Suppressor macrophage (primary cell): ENCODE measurements at places on chromosomes 16 and 17.

GRCh38 chr16:4415538-4416199 is 727 bp downstream of the CORO7 start:
- DNase-seq, result peak; percentile 94

GRCh38 chr16:54933281-54934011 is 2.8 kb downstream of the IRX5 start:
- no peak for DNase-seq

- DNase-seq, result peak; percentile 69
Measured at GRCh38 chr17:1561420-1562175, 994 bp downstream of the PITPNA start.

GRCh38 chr16:52209227-52209626 is 337.7 kb downstream of the TOX3 start:
- DNase-seq, result no peak

GRCh38 chr16:67470359-67470758 is 10.6 kb downstream of the ATP6V0D1 start:
- DNase-seq, result peak; percentile 37

- peak; percentile 69 for DNase-seq
Measured at GRCh38 chr16:720447-720989, 428 bp upstream of the ANTKMT start.

GRCh38 chr17:34319039-34319483 is at the start of gene CCL8:
CCL8 (plus strand) TSS chr17:34319435; CDS start chr17:34319502, 67 bp downstream.
- DNase-seq, result peak; percentile 62

GRCh38 chr17:47957591-47958490 is at the start of gene PRR15L:
PRR15L (minus strand) TSS chr17:47957883; CDS start chr17:47953234, 4,649 bp downstream.
- no peak for DNase-seq

DNA sequence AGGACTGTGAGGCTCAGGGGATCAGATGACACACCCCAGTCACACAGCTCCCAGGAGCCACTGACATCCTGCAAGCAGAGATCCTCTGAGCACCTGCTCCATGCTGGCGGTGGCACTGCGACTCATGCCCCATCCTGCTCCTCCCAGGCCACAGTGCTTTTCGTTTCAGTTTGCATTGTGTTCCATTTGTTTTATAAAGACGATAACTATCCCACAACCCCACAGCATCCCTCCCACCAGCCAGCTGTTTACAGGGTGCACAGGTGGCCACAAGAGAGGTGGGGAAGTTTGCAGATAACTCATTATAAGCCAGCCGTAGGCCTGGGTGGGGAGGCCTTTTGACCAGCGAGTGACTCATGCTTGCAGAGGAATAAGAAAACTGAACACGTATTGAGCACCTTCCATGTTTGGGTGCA is 28.2 kb downstream of the BCO1 start:
- DNase-seq, result no peak

DNA sequence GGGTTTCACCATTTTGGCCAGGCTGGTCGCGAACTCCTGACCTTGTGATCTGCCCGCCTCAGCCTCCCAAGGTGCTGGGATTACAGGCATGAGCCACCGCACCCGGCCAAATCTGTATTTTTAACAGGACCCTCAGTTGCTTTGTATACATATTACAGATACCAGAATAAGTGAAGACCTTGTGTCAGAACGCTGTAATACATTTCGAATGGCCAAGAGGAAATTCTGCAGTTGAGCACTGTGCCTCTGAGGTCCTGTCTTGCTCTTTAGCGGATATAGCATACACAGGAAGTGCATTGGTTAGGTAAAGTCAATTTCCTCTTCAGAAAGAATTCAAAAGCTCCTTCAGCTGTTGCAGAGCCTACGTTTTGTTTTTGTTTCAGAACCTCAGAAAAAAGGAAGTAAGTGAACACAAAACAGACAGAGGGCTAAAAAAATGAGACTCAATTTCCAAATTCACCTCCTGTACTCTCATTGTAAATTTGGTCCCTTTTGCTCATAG is 15.7 kb downstream of the CRLF3 start:
- DNase-seq, result peak; percentile 87
